ENCODE measurements at places on chromosomes 2 and 18. TPM values are rescaled to one million over a fixed set of nuclear protein-coding genes. Genes with fewer than 3 reads are reported as not detected.

The IL36RN gene
- total RNA-seq: not detected

The ADD2 gene
- 0.92 TPM for total RNA-seq

The SCN3A gene
- total RNA-seq: 0.85 TPM

The GKN1 gene
- total RNA-seq: not detected

The FTCDNL1 gene
- 3.8 TPM for total RNA-seq

The DIPK1C gene
- 12.9 TPM for total RNA-seq

The CRIM1 gene
- total RNA-seq: 62.6 TPM

The BIN1 gene
- 20.7 TPM for total RNA-seq

The ALLC gene
- not detected for total RNA-seq

The TOGARAM2 gene
- total RNA-seq: 15.0 TPM

The KIF5C gene
- total RNA-seq: 0.23 TPM

The RAB11FIP5 gene
- total RNA-seq: 21.2 TPM

The POTEC gene
- total RNA-seq: not detected

The PRKAG3 gene
- not detected for total RNA-seq

- no peak for DNase-seq
Measured at GRCh38 chr2:202831242-202832220, 40.0 kb downstream of the ICA1L start.

DNA sequence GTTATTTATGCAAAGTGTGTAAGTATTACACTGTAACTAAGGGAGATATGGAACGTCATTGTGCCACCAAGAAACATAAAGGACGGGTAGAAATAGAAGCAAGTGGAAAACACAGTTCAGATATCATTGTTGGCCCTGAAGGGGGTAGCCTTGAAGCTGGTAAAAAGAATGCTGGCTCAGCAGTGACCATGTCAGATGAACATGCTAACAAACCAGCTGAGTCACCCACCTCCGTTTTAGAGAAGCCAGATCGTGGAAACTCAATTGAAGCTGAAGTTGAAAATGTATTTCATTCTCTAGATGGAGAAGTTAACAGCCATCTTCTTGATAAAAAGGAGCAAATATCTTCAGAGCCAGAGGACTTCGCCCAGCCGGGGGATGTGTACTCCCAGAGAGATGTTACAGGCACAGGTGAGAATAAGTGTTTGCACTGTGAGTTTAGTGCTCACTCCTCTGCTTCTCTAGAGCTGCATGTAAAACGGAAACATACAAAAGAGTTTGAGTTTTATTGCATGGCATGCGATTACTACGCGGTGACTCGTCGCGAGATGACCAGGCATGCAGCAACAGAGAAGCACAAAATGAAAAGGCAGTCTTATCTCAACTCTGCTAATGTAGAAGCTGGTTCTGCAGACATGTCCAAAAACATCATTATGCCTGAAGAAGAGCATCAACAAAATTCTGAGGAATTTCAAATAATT, 36.1 kb downstream of the ZNF407 start:
- DNase-seq: no peak

- no peak for DNase-seq
Measured at GRCh38 chr18:37438417-37439180, 127.0 kb downstream of the CELF4 start.

DNA sequence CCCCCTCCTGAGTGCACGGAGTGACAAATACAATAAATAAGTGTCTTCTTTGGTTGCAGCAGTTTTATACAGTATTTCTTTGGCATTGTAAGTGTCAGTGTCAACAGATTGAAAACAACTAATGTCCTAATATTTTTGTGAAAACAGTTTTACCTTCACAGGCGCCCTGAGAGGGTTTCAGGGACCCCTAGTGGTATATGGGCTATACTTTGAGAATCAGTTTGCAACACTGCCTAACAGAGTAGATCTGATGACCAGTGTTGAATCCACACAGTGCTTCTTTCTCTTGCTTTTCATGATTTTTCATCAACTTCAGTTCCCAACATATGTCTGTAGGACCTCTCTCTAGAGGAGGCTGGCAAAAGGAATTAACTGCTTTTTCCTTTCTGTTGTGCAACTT, 162.2 kb downstream of the PRPF40A start:
- no peak for DNase-seq

GRCh38 chr2:45770811-45771210, 119.3 kb downstream of the PRKCE start:
- DNase-seq: no peak

DNA sequence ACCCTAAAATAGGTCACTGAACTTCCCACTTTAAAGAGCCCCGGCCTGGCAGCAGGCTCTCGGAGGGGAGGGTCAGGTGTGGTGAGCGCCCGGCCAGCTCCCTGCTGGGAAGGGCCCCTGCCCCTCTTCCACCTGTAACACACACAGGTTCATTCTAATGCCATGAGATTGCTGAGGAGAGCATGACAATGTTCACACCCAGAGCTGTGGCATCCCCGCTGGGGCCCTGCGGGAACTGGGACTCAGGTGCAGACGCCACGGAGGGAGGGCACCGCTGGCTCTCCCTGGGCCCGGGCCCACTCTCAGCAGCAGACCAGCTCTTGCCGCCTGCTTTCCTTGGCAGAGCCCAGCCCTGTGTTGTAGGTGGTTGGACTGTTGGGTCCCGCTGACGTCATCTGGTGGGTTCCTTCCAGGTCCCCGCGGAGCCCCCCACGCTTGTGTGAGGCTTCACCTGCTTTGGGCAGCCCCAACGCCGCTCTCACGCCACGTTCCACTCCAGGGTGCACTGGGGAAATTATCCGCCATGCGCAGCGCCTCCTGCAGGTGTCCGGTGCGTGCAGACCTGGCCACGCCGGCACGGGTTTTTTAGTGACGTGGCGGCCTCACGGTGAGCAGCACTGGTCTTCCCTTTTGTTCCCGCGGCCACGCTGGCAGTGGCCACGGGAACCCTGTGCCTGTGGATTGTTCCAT, 50.4 kb upstream of the KCNG2 start:
- no peak for DNase-seq

GRCh38 chr2:46339200-46339599, 42.0 kb downstream of the EPAS1 start:
- no peak for DNase-seq

DNA sequence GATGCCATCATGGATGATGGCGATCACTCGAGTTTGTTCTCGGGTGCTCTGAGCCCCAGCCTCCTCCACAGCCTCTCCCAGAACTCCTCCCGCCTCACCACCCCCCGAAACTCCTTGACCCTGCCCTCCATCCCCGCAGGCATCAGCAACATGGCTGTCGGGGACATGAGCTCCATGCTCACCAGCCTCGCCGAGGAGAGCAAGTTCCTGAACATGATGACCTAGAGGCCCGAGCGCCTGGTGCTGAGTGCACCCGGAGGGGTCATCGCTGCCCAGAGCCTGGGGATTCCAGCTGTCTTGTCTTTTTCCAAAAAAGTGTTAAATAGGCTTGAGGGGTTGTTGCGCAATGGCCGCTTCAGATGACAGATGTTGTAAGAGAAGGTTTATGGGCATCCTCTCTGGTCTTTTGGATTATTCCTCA, 254.8 kb downstream of the GLI2 start:
- no peak for DNase-seq

GRCh38 chr2:178234648-178235047, 40.3 kb downstream of the OSBPL6 start:
- DNase-seq: no peak

DNA sequence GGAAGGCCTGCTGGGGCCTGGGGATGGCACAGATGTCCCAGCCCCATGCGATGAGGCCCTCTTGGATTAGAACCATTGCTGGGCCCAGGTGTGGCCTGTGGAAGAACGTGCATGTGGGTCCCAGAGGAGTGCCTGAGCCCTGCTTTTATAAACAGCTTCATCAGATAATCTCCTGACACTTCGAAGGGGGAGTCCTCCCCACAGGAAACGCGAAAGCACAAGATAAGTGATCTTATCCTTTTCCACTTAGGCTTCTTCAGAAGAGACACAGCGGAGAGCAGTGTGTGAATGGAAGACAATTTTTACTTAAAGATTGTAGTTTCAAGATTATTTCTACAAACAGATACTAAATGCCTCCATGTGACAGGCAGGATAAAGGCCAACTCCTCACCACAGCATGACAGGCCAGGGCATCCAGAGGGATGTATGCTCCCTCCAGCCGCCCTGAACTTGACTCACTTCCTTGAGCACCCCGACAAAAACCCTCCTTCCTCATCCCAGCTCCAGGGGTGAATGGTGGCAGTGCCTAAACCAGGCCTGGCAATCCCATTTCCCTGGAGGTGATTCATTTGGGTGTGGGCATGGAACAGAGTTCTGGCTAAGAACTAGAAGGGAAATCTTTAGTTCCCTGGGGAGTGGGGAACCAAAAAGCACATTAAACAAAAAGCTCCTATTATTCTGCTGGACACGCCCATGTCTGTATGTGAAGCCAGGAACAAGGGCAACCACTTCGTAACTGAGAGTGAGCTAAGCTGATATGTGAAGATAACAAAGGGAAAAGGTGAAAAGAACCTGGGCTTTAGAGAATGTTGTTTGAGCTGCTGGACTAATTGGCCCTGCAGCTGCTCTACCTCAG, 56.2 kb upstream of the TMEM163 start:
- no peak for DNase-seq

DNA sequence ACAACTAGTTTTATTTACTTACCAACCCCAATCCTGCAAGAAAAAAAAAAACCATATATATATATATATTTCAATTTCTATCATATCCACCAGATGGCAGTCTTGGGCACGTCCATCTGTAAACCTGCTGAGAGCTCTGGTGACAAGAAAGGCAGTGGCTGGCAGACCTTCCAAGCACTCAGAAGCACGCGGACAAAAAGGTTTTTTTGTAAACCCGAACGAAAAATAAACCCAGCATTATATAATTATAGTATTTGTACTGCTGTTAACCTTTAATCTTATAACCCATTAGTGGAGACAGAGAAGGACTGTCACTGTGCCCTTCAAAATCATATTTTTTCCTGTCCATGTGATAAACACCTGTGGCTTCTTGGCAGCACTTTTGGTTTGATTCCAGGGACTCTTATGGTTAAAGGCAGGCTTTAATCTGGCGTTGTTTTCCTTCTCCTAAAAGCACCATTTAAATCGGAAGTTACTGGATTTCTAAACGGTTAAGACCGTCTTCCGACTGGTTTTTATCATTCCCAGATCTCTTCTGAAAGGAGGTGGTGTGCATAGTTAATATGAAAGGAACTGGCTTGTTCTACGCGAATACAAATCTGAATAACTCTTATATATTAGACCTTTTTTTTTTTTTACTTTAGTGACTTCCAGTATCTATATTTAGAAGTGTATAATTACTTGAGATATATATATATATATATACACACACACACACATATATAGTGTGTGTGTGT, 31.0 kb upstream of the SLC3A1 start:
- peak; percentile 62 for DNase-seq

GRCh38 chr2:190069936-190070696, 7.6 kb upstream of the MSTN start:
- peak; percentile 21 for DNase-seq

DNA sequence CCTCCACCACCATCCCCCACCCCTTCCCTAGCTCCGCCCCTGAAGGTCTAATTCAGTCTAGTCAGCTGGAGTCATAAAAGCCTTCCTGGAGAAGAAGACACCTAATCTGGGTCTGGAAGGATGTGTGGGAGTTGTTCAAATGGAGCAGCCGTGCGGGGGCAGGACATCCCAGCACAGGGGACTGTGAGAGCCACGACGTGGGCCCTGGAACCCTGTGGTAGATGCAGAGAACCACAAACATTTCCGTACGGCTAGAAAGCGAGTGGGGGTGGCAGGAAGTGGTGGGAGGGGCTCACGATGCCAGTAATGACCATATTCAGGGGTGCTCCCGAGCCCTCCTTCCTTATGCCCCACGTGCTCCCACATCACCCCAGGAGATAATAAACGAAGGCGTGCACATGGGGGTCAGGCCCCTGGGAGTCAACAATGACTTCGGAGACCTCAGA, 20.9 kb upstream of the COL6A3 start:
- DNase-seq: no peak

GRCh38 chr2:5777131-5777535, 84.9 kb downstream of the SOX11 start:
- no peak for DNase-seq

- DNase-seq: no peak
Measured at GRCh38 chr18:9578306-9578705, 36.1 kb downstream of the PPP4R1 start.

DNA sequence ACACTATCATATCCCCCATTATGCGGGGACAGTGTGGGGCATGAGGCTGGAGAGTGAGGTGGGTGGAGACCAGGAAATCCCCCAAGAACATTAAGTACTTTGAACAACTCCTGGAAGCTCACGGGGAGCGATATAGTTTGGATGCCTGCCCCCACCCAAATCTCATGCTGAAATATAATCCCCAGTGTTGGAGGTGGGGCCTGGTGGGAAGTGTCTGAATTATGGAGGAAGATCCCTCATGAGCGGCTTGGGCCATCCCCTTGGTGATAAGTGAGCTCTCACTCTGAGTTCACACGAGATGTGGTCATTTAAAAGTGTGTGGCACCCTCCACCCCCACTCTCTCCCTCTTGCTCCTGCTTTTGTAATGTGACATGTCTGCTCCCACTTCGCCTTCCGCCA, 97.1 kb upstream of the TMEM200C start:
- no peak for DNase-seq

- DNase-seq: no peak
Measured at GRCh38 chr2:203246646-203247045, 7.8 kb downstream of the CYP20A1 start.

DNA sequence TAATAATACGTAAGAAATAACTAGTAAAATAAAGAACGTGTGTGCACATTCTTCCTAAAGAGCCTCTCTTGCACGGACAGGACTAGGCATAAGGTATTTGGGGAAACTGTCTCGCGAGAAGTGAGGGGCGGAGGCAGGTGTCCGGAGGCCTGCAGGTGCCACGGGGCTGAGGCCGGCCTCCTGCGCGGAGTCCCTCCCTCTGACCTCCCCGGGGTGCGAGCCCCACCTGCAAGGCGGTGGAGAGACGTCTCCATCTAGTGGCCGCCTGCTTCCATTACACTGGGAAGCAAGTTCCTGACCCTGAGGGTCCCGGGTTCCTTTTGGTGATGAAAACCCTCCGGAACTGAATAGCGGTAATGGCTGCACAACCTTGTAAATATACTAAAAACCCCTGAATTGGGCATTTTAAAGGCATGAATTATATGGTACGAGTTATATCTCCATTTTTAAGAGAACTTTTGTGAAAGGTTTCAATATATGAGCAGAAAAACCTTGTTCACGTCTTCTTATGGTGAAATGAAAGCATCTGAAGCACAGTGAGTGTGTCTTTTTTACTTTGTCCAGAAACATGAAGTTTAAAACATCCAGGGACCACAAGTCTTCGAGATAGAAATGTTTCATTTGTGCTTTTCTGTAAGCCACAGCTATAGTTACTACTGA, 35.5 kb upstream of the CTDP1 start:
- peak; percentile 54 for DNase-seq

DNA sequence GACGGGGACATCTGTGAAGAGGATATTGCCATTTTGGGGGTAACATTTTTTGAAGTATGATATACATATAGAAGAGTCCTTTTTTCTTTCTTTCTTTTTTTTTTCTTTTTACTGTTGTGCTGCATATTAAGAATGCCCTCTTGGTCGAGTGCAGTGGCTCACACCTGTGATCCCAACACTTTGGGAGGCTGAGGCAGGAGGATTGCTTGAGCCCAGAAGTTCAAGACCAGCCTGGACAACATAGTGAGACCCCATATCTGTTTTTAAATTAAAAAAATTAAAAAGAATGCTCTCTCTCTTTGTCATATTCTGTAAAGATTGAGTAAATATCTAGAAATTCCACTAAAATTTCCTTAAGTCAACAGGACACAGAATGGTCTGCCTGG, 3.6 kb downstream of the SH2D6 start:
- DNase-seq: no peak

- DNase-seq: no peak
Measured at GRCh38 chr2:26530696-26531095, 52.8 kb upstream of the OTOF start.

Data from heart right ventricle (tissue), 16 donors.